ENCODE measurements at places on chromosomes 6 and 20.

- peak; percentile 49 for DNase-seq
These were observed 52.1 kb upstream of the BEND6 start for GRCh38 chr6:56902641-56903464.

DNA sequence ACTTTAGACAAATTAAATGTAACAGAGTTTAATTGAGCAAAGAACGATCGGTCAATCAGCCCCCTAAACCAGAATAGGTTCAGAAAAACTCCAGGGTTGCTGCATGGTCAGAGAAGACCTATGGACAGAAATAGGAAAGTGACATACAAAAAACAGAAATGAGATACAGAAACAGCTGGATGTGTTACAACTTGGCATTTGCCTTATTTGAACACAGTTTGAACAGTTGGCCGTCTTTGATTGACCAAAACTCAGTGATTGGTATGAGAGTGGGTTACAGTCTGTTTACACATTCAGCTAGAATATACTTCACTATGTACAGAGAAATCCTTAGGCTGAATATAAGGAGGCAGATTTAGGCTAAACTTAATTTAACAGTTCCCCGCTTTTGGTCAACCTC is 19.9 kb downstream of the SRSF6 start:
- no peak for DNase-seq

- DNase-seq: no peak
These were observed 75.6 kb upstream of the SLC22A23 start for GRCh38 chr6:3532296-3532916.

- no peak for DNase-seq
These were observed 26.9 kb upstream of the MRPS18A start for GRCh38 chr6:43714311-43715055.

DNA sequence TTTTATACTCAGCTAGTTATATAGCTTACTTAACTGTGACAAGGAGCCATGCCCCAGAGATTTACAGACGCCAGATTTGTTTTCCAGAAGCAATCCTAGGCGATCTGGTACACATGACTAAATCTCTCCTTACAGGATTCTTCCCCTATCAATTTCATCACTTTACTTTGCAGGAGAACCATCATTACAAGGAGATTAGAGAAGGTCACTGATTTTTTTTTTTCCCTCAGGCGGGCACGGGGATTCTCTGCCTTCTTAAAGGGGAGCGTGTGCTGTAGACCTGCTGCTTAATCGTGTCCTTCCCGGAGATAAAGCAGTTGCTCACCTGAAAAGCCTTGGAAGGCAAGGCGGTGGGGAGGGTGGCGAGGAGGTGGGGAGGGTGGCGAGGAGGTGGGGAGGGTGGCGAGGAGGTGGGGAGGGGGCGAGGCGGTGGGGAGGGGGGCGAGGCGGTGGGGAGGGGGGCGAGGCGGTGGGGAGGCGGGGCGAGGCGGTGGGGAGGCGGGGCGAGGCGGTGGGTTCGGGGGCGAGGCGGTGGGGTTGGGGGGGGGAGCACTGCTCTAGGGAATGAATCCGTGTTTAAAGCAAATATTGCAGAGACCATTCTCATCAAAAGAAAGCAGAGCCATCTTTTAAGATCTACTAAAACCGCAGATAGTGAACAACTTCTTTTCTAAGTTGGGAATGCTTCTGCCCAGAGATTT is 14.3 kb upstream of the MRAP2 start:
- DNase-seq: no peak

DNA sequence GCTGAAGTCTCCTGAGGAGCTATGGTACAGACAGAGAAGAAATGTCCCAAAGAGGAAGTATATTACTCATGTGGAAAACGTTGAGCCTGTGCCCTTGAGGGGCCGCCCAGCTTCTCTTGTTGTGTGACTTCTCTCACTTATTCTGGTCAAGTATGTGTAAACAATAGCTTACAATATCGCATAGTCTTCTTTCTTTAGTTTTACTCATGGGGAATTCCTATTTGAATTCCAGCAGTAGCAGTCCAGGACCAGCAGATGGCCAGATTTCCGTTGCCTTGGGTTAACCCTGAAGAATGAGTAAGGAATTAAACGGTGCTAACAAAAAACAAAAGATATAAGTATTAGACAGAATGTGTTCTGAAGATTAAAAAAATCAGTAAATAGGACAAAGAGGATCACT is 522.0 kb upstream of the GJE1 start:
- no peak for DNase-seq

DNA sequence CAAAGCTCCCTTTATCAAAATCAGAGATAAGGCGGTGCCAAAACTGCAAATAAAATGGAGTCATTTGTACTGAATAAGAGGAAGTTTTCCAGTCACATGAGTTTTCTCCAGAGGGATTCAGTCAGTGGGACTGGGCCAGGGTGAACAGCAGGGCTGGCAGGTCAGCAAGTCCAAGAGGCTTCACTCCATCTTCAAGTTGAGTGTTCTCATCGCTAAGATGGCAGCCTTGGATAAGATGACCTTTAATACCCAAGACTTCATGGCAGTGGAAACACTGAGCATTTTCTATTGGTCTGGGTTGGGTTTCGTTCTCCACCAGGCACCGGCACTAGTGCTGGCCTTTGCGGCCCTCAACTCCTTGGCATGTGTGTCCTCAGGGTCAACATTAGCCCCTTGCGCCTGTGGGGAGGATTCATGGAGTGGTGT is 29.3 kb upstream of the IGF2R start:
- DNase-seq: no peak

DNA sequence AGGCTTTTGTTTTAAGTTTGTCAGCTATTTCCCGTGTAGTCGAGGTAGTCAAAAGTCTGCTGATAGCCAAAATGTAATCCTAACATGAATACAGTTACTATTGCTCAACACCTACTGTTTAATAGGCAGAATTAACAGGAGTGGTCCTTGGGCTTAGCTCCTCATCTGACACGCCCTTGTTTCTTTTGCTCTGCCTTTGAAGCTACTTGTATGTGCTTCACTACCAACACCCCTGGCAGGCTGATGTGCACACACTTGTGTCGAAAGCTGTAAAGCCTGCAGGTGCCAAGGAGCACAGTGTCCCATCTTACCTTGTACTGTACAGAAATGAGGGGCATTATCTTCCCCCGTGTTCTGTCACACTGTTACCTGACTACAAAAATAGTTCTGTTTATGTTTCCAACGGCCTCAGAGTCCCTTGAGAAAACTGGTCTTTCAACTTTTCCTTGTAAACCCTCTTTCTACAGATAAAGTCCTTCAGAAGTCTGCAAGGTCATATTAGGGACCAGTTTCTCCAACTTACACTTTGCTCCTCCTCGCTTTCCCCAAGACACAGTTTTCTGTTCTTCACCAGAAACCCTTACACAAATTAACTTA is 9.3 kb downstream of the SDHAF4 start:
- no peak for DNase-seq

DNA sequence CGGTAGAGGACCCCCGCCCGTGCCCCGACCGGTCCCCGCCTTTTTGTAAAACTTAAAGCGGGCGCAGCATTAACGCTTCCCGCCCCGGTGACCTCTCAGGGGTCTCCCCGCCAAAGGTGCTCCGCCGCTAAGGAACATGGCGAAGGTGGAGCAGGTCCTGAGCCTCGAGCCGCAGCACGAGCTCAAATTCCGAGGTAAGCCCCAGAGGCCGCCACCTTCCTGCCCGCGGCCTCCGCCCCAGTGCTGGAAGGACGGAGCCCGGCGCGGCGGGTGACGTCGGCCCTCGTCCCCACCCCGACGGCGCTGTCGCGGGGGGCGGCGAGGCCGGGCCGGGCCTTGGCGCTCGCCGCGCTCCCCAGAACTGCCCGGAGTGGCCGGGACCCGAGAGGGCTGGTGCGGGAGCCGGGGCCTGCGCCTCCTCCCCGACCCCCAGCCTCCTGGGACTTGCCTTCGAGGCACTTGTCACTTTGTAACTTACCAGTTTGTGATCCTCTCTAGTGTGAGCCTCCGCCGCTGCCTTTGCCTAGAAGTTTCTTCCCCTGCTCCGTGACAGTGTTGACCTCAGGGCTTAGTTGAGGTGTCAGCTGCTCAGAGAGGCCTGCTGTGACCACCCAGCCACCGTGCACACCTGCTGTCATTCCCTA is 417 bp downstream of the VAPB start:
- DNase-seq: no peak

DNA sequence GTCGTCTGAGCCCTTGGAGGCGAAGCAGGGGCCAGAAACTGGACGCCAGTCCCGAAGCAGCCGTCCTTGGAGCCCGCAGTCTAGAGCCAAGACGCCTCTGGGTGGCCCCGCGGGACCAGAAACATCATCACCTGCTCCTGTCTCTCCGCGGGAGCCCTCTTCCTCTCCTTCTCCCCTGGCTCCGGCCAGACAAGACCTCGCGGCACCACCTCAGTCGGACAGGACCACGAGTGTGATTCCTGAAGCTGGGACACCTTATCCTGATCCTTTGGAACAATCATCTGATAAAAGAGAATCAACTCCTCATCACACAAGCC is 416 bp downstream of the RSPH4A start:
- DNase-seq: no peak

DNA sequence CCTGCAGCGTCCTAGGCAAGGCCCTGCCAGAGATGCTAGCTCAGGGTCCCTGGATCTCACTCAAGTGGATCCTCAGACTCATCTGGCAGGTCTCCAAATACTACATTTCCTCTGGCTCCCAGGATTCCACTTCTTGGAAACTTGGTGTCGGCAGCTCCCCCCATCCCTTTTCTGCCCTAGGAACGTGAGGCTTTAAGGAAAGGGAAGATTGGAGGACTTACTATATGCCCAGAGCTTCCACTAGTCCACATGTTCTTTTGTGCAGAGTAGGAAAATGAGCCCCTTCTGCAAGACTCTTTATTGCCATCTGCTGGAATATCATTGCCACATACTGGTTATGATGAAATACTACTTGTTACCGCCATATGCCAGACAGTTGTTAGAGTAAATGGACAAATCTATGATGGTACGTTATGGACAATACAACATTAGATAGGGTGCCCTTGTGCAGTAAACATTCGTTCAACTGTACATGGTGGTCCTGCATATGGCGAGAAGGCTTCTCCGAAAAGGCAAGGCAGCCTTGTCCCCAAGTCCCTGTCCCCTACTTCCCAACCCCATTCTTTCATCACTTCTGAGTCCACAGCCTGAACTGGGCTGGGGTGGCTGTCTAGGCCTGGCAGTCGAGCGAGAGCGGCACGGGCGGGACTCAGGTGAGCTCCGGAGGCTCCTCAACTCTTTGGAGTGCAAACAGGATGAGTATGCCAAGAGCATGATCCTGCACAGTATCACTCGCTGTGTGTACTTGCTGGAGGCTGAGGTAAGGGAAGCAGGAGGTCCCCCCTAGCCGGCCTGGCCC is 780 bp downstream of the ARMC12 start:
- DNase-seq: peak; percentile 69

DNA sequence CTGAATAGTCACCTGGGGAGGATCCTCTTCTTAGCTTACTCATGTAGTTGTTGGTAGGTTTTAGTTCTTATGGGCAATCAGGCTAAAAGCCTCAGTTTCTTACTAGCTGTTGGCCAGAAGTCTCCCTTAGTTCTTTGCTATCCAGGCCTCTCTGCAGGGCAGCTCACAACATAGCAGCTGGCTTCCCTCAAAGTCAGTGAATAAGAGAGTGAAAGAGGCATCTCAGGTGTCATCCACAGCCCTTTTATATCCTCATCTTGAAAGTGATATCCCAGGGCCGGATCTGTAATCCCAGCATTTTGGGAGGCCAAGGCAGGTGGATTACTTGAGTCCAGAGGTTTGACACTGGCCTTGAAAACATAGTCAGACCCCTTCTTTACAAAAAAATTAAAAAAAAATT is 42.1 kb upstream of the FOXA2 start:
- peak; percentile 19 for DNase-seq

DNA sequence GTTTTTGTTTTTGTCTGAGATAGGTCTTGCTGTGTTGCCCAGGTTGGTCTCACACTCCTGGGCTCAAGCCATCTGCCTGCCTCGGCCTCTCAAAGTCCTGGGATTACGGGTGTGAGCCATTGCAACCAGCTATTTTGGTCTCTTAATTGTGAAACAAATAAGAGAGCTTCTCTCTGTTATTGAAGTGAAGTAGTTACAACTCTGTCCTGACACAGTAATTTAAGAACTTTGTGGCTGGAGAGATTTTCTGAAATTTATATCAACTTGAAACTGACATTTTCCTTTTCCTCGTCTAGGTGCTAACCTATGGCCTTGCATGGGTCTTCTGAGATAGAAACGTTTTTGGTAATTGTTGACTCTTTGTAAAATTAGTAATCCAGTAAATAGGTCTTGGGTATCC is 122.1 kb upstream of the DOK5 start:
- DNase-seq: no peak

DNA sequence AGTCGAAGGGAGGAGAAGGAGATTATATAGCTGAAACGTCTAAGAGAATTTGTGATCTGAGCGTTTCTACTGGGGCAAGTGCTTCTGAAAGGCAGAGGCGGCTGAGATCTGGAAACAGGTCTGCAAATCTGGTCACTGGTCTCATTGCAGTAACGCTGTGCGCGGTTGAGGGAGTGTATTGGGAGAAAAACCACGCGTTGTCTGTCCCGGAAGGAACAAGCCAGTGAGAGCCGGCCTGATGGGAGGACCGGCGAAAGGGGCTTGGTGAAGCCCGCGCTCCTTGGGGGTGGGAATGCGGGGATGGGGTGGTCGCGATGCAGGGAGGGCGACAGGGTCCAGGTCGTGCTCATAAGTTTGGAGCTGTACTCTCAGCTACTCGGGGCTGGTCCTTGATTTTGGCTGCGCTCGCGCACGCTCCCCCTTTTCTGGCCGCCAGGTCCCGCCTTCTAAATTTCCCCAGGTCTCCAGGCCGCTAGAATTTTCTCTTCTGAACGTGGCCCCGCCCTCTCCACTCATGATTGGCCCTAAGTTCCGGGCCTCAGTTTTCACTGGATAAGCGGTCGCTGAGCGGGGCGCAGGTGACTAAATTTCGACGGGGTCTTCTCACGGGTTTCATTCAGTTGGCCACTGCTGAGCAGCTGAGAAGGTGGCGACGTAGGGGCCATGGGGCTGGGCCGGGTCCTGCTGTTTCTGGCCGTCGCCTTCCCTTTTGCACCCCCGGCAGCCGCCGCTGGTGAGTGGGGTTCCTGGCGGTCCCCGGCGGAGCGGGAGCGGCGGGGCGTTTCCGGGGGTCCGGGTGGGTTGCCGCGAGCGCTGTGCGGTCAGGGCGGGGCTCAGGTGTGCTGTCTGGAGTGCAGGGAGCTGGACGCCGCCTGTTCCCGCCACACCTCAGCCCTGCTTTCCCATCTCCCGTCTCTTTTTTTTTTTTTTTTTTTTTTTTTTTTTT is at the start of gene MICB:
Gene MICB, plus strand, starts transcription at position 615 of the 946 bp plus-strand sequence. Its CDS starts 49 bp downstream, at position 664.
- DNase-seq: peak; percentile 38

- DNase-seq: no peak
These were observed 56.9 kb downstream of the LYRM2 start for GRCh38 chr6:89581689-89582088.

GRCh38 chr6:32971242-32971580 is 2.8 kb downstream of the BRD2 start:
- no peak for DNase-seq
